ENCODE measurements at places on chromosomes 2 and 18. TPM values are rescaled to one million over a fixed set of nuclear protein-coding genes. Genes with fewer than 3 reads are reported as not detected.

DNA sequence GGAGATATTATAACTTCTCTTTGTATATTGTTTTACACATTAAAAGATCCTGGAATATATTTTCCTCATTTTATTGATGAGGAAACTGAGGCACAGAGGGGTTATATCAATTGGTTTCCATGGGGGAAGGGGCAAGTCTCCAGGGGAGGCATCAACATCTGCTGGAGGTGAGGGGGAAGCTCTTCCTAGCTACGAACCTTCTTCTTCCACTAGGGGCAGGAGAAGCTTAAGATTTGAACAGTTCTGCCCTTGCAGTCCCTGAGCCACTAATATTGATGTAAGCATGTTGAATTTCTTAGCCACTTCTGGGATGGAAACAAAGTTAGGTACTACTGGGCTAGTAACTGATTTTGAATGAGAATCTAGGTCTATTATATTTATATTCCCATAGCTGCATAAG, 140.1 kb upstream of the AQP4 start:
- DNase-seq = no peak

DNA sequence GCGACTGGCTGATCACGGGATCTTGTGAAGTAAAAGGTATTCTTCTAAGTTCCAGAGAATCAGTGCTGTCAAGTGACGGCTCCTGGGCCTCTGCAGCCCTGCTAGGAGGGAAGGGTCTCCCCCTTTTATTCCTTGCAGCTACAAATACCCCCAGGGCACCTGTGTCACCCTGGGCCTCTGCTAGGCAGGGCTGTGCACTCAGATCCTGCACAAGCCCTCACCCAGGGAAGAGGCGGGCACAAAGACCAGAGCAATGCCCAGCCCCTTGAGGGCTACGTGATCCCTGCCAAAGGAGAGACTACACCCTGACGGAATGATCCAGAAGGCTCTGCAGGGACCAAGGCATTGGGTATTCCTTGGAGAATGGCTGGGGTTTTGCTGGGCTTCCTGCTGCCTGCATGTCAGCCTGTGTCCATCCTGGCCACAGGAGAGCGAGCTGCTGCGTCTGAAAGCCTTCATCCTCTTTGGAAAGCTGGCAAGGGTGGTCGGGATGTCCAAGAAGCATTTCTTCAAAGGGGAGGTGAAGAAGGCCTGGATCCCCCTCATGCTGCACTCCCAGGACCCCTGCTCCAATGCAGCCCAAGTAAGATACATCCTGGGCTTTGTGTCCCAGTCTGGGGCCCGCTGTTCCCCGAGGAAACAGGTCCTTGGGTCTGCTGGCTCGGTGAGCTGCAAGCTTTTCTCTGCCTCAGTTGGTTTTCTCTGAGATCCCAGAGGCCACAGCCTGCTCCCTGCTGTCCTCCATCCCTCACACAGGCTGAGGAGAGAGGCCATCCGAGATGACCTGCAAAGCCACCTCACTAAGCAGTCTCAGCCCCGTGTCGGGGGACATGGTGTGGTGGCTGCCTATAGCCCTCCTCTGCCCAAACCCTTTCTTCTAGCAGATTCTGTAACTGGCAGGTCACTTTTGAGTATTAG, 24.9 kb downstream of the HJURP start:
- DNase-seq = no peak

DNA sequence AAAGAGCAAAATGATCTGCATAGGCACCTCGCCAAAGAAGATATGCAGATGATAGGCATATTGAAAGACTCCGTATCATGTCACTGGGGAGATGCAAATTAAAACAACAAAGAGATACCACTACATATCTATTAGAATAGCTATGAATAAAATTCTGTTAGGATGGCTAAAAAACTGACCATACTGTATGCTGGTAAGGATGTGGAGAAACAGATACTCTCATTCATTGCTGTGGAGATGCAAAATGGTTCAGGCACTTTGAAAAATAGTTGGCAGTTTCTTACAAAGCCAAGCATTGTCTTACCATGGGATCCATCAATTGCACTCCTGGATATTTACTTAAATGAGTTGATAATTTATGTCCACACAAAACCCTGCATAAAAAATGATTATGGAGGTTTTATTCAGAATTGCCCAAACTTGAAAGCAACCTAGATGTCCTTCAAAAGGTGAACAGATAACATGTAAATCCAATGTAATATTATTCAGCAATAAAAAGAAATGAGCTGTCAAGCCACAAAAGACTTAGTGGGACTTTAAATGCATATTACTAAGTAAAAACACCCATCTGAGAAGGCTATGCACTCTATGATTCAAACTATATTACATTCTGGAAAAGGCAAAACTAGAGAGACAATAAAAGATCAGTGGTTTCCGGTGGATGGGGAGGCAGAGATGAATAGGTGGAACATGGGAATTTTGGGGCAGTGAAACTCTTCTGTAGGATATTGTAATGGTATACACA, 31.2 kb downstream of the ZNF385B start:
- DNase-seq = no peak

GRCh38 chr2:65574993-65575392, 142.6 kb upstream of the SPRED2 start:
- no peak for DNase-seq

DNA sequence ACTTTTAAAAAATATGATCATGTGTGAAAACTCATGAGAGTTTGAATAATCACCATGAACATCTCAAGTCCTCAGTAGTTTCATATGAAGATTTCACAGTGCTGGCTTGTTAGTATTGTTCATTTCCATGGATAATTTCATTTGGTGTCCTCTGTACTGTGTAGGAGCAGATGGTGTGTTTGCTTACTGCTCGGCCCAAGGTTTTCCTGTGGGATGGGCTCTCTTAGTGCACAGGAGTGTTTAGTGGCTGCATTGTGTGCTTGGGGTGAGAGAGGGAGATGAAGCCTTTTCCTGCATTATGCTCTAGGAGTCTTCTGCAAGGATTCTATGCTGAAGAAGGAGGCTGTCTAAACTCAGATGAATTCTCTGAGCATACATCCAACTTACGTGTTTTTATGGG, 270.6 kb downstream of the SOCS6 start:
- DNase-seq = no peak

DNA sequence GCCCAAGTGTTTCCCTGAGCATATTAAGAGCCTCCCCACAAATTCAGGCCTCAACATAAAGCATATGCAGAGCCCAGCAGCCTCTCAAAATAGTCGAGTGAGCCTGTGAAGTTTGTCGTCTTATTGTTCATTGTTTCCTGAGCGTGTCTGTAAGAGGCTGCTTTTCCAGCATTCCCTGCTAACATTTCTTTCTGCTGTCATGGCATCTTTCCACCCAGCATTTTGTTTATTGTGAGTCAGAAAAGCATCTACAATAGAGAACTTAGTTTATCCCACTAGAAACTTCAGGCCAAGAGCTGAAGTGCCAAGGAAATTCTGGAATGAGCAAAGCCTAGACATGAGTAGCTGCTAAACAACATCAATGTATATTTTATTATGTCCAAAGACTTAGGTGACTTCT, 46.3 kb upstream of the STAM2 start:
- peak; percentile 65 for DNase-seq

DNA sequence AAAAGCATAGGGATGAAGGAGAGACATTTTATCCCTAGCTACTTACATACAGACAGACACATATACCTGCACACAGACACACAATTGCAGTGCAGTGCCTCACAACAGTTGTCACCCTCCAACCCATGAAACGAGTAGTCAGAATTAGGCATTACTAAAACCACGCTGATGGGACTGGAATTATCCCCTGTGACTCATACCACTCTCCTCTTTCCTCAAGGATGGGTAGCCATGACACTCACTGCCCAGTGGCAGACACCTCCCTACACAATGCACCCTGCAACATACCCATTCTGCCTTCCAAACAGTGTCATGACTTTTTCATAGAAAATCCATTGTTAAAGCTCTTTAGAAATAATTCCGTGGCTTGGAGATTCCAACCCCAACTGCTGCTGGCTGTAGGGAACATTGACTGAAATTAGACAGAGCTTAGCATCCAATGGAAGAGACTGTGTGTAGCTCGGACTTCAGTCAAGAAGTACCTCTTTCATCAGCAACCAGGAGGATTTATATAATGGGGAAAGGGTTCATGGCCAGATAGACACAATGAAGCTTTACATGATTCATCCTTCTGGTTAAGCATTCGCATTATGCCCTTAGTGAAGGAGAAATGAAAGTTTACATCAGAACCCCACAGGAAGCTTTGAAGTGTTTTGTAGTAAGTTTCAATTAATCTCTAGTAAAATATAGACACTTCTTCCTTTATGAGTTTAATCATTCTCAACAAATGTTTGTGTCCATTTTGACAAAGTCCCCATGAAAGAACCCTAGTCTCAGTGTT, 155.2 kb downstream of the FBXO15 start:
- no peak for DNase-seq

- no peak for DNase-seq
These were observed 26.6 kb upstream of the STEAP3 start for GRCh38 chr2:119197126-119197405.

DNA sequence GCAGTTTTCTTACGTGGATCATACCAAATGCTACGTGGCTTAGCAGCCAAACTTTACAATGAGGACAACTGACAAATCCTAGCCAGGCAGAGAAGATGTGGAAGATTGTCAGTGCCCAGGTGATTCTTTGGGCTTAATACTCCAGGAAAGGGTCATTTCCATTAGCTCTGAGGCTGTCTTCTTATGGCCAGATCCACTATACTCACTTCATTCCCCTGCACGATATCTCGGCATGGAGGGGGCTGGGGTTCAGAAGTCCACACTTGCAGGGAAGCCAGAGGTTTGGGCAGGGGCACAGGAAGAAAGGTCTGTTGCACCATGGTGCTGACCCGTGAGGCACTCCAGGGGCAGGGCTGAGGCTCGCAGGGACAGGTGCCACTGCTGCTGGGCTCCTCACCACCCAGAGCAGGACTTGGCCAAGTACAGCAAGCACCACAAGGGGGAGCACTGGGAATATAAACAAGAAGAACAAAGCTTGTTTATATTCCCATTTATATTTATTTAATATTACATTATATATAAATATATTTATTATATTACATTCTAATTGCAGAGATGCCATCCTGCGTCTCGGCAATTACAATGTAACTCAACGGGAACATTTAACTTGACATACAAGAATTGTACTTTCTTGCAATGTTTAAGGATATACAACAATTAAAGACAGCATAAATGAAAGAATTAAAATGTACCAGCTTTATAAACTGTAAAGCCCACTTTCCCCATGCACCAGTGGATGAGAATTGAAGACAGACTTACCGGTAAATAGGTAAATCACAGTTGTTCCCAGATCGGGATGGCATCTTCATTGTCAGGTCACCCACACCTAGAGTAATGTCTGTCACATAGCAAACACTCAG, 27.2 kb downstream of the CLUL1 start:
- no peak for DNase-seq

DNA sequence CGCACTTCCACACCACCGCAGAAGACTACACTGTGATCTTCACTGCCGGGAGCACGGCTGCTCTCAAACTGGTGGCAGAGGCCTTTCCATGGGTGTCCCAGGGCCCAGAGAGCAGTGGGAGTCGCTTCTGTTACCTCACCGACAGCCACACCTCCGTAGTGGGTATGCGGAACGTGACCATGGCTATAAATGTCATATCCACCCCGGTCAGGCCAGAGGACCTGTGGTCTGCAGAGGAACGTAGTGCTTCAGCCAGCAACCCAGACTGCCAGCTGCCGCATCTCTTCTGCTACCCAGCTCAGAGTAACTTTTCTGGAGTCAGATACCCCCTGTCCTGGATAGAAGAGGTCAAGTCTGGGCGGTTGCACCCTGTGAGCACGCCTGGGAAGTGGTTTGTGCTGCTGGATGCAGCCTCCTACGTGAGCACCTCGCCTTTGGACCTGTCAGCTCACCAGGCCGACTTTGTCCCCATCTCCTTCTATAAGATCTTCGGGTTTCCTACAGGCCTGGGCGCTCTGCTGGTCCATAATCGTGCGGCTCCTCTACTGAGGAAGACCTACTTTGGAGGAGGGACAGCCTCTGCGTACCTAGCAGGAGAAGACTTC, 12.5 kb downstream of the MOCOS start:
- no peak for DNase-seq

GRCh38 chr2:58853420-58853819, 612.3 kb upstream of the FANCL start:
- DNase-seq = no peak

DNA sequence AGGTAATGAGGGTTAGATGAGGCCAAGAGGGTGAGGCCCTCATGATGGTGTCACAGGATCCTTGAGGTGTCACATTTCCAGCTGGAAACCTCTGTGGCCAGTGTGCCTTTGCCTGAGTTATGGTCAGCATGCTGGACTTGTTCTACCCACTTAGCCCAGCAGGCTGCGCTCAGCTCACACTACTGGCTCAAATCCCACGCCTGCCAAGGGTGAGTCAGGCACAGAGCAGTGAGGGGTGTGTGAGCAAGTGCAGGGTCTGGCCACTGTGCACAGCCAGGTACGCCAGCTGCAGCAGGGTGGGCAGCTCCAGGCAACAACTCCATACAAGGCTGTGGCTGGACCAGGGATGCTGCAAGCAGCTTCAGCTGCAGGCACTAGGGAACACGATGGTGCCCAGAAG, 616.6 kb upstream of the FSHR start:
- peak; percentile 5 for DNase-seq

- DNase-seq = no peak
These were observed 194.8 kb downstream of the ZEB2 start for GRCh38 chr2:144325086-144325485.

DNA sequence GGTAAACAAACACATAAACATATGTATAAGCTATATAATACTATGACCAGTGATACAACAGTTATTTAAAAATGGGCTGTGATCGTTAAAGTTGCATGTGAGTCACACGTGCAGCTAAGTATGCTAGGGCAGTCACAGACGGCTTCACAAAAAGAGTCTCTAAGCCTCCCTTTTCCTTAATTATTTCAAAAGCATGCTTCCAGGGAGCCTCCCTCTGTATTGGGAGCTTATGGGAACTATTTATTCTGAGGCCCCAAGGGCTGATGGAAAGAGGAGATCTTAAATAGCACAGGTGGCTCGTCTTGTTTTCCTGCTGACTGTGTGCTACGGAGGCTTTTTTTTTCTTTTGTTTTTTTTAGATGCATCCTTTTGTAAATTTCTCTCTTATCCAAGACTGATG, 94.3 kb downstream of the ADCYAP1 start:
- no peak for DNase-seq

DNA sequence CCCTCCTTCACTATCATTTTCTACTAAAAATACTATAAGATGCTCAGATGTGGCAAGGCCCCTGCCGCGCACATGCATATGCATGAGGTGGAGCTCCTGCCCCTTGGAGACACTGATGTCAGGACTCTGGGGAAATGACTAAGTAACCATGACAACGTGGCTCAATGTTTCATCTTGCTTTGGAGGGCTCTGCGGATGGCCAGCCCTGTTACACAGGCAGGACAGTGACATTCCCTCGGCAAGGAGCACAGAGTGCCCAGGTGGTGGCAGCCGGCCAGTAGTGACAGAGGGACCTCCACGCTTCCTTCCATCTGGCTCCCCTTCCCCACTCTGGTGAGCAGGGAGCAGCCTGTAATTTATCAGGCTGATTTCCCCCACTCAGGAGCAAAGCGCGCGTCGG, 364.1 kb downstream of the SS18 start:
- no peak for DNase-seq

The NR4A2 gene
- 1.8 TPM for polyA plus RNA-seq

The VWC2L gene
- 0.06 TPM for polyA plus RNA-seq

The SPATA3 gene
- not detected for polyA plus RNA-seq

The TMEM37 gene
- 28.4 TPM for polyA plus RNA-seq

The ANKRD30B gene
- polyA plus RNA-seq = not detected
